ENCODE measurements at places on chromosomes 7 and 10. TPM values are rescaled to one million over a fixed set of nuclear protein-coding genes. Genes with fewer than 3 reads are reported as not detected.

PNLIPRP1 gene
- not detected for total RNA-seq

FZD8 gene
- total RNA-seq = 6.6 TPM

PRSS1 gene
- total RNA-seq = not detected

CDC14C gene
- not detected for total RNA-seq

COMTD1 gene
- 29.0 TPM for total RNA-seq

- DNase-seq = no peak
Observed at GRCh38 chr10:57799625-57800024, 468.1 kb downstream of the IPMK start.

DNA sequence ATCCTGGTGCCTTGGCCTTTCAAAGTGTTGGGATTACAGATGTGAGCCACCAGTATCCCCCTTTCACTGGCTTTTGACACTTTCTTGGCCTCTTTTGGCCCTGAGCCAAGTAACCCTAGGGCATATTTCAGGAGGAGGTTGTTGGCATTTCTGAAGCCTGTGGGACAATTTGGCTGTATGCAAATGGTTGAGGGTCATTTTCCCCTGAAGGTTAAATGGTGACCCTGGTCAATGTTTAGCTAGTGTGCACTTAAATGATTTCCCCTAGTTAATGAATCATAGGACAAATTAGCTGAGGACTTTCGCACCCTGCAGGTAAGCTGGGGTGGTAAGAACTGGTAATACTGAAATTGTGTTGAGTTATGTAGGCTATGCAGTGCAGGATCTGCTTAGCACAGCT is 660.5 kb downstream of the LRMDA start:
- DNase-seq = no peak

- no peak for DNase-seq
Observed at GRCh38 chr7:122343601-122344302, 39.2 kb upstream of the FEZF1 start.

GRCh38 chr10:71765176-71765904 is 8.0 kb downstream of the VSIR start:
- DNase-seq = peak; percentile 81

DNA sequence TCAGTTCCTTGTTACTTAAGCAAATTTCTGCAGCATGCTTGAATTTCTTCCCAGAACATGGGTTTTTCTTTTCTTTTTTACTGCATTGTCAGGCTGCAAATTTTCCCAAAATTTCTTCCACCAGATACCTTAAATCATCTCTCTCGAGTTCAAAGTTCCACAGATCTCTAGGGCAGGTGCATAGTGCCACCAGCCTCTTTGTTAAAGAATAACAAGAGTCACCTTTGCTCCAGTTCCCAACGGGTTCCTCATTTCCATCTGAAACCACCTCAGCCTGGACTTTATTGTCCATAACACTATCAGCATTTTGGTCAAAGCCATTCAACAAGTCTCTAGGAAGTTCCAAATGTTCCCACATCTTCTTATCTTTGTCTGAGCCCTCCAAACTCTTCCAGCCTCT is 389.2 kb downstream of the NXPH1 start:
- DNase-seq = no peak

- no peak for DNase-seq
Observed at GRCh38 chr10:3264161-3264761, 91.7 kb upstream of the PITRM1 start.

GRCh38 chr10:32446536-32447406 is 831 bp downstream of the CCDC7 start:
- no peak for DNase-seq

DNA sequence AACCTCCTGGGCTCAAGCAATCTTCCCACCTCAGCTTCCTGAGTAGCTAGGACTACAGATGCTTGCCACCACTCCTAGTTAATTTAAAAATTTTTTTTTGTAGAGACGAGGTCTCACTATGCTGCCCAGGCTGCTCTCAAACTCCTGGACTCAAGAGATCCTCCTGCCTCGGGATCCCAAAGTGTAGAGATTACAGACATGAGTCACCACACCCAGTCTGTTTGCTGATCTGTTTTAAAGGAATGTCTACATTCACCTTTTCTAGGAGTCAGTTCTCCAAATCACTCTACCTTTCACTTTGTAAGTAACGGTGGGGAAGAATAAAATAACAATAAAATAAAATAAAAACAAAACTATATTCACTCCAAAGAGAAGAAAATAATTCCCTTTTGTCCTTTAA is 86.6 kb upstream of the AGBL3 start:
- no peak for DNase-seq

DNA sequence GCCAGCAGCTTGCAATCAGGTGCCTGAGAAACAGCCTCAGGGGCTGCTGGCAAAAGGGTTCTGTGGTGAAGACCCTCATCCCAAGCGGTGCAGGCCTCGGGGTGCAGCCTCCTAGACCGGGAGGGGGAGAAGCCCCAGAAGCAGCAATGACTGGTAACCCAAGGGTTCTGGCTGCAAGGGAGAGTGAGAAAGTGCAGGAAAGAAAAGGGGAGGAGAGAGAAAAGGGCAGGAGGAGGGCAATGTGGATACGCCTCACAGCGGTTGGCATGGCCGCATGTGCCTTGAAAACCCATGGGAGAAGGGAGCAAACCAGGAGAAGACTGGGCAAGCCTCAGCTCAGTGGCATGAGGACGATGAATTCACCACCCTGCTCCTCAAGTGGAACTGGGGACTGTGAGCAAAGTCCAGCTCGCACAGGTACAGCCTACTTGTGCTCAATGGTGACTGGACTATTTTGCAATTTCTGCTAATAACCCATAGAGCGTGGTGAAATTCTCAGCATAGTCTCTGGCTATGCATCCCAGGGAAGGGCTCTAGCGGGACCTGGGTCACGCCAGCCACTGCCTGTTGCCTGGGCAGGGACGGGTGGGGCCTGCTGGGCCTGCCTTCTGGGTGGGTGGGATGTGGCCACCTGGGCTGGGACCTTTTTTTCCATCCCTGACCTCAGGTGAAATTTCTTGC is 6.2 kb downstream of the CLRN3 start:
- no peak for DNase-seq

- DNase-seq = no peak
Observed at GRCh38 chr7:104252409-104253134, 44.8 kb upstream of the ORC5 start.

- no peak for DNase-seq
Observed at GRCh38 chr7:83427884-83428283, 221.1 kb downstream of the SEMA3E start.

DNA sequence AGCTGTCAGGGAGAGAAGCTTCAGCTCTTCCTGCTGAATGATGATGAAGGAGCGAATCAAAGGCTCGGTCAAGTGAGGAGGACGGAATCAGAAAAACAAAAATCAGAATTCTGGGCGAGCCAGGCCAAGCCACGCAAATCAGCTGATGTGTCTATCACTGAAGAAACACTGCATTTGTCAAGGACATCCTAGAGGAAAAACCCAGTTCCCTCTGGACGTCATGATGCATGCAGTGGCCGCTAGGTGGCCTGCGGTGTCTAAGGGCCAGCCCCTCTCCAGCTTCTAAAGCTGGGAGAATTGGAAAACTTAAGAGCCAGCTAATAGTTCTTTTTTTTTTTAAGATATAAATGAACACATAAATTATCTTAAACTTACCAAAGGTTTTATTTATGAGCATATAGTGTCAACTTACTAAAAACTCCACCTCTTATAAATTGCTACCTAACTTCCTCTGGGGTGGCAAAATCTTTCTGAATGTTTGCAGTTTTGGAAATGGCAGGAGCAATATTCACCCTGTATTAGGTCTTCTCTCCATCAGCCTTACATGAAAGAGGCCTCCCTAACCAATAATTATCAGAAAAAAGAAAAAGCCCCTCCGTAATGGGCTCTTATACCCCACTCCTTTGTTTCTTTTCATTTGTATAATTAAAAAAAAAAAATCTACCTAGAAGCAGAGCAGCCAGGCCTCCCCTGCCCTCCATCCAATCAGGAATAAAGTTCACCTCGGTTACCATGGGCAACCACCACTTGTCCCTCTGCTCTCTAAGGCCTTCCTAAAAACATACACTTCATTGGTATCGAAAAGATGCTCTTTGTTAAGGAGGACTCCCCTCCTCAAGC is 186.8 kb downstream of the USP6NL start:
- DNase-seq = peak; percentile 24

DNA sequence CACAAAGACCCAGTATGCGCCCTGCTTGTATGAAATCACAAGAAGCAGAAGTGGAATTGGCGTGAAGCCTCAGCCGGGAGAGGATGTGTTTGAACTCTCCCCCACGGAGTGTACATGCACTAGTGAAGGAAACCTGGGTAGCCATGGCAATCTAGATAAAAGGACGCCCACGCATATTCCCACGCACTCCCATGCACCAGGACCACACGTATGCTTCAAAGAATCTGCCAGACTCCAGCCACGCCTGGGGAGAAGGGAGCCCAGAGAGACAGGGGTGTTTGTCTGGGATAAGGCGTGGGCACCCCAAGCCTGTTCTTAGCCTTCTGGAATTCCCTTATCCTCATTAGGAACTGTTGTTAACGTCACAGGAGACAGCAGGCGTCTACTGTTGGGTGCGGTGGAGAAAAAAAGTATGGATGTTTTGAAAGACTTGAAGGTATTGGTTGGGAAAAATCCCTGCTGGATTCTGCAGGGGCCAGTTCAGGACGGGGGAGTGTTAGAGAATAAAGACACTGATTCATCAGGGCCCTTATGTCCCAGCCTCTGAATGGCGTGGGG is 28.9 kb upstream of the ECHDC3 start:
- DNase-seq = no peak

- DNase-seq = no peak
Observed at GRCh38 chr10:633279-634245, 55.9 kb downstream of the DIP2C start.

GRCh38 chr10:43402880-43403452 is 6.0 kb downstream of the HNRNPF start:
- DNase-seq = no peak

GRCh38 chr7:109835577-109835976 is 1255.3 kb upstream of the LRRN3 start:
- DNase-seq = no peak

- DNase-seq = peak; percentile 85
Observed at GRCh38 chr10:71999360-72000072, 35.3 kb downstream of the CHST3 start.

DNA sequence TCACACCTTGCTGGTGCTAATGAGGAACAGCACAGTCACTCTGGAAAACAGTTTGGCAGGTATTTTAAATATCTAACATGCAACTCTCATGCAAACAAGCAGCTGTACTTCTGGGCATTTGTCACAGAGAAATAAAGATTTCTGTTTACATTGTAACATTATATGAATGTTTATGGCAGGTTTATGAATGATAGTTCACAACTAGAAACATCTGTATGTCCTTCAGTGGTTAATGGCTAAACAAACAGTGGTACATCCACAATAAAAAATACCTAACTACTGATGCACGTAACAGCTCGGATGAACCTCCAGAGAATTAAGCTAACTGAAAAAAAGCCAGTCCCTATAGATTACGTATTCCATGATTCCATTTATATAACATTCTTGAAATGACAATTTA is 109.6 kb downstream of the GPR37 start:
- no peak for DNase-seq

All from left ventricle myocardium inferior (tissue), 1 donor.